ENCODE measurements at places on chromosomes 5 and 9.

DNA sequence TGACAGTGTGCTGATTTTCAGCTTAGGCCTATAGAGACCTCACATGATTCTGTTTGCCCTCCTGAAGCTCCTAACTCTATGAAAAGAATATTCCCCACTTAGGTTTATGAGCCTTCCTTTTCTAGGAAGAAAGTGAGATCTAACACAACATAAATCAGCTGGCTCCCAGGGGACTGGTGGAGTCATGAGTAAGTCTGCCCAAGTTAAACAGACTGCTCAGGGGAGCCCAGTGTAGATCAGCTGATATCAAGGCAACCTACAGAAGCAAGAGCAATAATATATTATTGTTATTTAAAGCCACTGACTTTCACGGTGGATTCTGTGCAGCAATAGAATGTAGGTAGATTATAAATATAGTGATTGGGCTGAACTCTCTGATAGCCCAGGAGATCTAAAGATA lies 1978.6 kb upstream of the CDH6 start:
- no peak for DNase-seq

DNA sequence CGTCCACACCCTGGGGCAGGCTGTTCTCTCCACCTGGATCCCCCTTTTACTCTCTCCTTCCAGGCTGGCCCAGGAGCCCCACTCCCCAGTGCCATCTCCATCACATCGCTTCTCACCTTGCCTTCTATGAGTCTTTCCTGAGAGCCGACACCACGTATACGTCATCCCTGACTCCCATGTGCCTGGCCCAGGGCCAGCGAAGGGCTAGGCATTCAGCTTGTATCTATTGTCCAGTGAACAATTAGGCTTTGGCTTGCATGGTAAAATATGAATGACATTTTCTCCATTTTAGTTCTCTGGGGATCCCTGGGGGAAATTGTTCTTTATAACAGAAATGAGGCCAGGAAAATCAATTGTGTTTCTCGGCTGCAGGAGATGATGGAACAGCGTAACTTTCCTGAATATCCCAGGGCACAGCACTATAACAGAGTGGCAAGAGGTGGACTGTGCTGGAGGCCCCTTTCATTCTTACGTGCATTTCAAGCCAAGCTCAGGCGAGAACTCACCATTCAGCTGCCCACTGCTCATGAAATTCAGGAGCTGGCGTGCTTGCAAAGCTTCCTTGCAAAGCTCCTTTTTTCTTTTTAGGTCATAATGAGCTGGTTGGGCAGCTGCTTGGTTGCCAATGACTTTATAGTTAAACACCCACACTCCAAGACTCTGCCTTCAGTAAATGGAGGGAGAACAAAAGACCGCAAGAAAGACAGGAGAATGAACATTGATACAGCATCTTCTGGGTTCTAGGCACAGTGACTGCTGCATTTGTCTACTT lies 37.7 kb downstream of the NSG2 start:
- DNase-seq: no peak

DNA sequence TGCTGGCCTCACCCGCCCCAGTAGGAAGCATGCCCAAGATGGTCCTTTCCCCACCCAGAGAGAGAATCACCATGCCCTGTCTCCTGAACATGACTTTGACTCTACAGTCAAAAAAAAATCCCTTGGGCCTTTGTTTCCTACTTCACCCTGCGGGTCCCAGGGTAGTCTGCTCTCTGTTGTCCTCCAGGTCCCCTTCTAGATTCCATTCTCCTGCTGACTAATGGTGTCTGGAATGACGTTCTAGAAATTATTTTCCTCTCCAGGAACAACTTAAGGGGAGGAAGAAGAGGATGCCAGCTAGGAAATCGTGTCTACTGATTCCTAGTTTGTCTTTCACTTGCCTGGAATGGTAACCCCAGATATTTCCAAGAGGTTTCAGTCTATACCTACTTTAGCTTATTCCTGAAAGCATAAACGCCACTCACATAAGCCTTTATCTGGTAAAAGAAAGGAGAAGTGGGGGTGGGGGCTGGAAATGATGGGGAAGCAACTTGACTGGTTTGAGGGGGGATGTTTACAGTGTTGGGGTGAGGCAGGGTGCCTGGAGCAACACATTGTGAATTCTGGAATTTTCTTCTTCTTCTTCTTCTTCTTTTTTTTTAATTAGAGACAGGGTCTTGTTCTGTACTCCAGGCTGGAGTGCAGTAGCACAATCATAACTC lies 93.9 kb downstream of the SNX18 start:
- DNase-seq: no peak

DNA sequence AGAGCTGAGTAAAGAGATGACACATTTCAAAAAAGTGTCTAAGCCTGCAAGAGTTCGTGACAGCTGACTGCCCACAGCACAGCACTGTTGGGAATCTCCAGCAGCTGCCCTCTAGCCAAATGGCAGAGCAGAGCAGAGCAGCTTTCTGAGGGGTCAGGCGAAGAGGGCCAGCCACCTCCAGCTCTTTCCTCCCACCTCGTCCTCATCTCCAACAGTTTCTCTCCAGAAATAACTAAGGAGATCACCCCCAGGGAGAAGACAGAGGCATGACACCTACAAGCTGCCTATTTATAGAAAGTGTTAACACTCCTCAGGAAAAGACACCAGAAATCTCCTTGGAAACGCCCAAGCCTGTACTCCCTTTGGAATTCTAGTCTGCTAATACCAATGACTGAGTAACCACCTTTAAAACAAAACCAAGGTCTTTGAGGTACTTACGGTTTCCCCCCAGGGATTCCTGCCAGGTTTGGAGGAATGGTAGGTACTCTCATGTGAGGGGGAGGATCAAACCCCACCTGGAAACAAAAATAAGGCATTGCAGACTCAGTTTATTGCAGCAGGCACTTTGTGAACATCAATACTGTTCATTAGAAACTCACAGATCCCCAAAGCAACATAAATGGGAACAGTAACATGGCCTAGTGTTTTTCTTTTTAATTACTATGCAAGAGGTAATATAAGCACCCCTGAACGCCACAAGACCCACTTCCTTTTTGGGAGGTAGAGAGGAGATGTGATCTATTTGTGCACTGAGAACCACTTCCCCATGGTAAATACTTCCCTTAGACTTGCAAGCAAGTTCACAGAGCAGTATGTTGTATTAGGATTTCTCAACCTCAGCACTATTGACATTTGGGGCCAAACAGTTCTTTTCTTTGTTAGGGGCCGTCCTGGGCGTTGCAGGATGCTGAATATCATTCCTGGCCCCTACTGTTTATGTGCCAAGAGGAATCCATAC lies 79.3 kb downstream of the TLE1 start:
- no peak for DNase-seq

- no peak for DNase-seq
Observed at GRCh38 chr5:31707329-31707728, 68.4 kb downstream of the PDZD2 start.

GRCh38 chr5:108753877-108754276 lies 6.2 kb downstream of the FER start:
- DNase-seq: no peak

GRCh38 chr5:74367934-74368333 lies 272.6 kb downstream of the ENC1 start:
- DNase-seq: no peak

Measured in stimulated activated CD8-positive, alpha-beta memory T cell treated with anti-CD3 and anti-CD28 coated beads, Interleukin-4, amount 100 ng/mL, for 4 hours (primary cell).